ELF-1 (cell line): ENCODE measurements at places on chromosomes 6 and 20.
A peak's percentile ranks its signal among the peaks of the same experiment; 100 is the strongest.

DNA sequence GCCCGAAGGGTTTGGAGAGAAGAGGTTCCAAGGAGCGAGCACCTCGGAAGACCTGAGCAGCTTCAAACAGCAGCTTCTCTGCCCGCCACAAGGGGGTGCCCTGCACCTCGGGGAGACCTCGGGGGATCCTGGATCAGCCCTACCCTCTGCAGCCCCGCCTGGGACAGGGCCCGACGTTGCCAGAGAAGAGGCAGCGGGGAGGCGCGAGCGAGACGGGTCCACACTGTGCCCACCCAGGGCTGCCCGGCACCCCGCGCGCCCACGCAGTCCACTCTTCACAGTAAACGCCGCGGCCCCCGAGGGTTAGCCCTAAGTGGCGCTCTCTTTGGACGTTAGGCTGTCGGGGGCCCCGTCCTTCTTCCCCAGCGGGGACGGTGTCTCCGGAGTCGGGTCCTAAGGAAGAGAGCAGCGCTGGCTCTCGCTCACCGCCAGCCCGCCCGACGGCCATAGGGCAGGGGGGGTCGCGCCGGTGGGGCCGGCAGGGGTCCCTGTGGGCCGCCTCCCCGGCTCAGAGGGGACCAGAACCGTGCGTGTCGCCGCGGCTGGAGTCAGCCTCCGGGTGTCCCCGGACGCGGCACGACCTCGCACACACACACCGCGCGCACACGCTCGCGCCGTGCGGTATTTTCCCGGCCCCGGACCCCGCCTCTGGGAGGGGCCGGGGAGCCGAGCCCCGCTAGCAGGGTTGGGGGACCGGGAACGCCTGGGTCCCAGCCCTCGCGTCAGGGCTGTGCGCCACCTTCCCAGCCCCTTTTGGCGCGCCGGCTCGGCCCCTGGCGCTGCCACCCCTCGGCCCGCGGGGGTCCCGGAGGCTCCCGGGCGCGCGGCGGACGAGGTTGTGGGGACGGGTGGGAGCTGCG lies 929 bp downstream of the CDH22 start:
- peak; percentile 66 for DNase-seq

GRCh38 chr6:4316867-4317400 lies 181.6 kb upstream of the ECI2 start:
- DNase-seq: peak; percentile 60

DNA sequence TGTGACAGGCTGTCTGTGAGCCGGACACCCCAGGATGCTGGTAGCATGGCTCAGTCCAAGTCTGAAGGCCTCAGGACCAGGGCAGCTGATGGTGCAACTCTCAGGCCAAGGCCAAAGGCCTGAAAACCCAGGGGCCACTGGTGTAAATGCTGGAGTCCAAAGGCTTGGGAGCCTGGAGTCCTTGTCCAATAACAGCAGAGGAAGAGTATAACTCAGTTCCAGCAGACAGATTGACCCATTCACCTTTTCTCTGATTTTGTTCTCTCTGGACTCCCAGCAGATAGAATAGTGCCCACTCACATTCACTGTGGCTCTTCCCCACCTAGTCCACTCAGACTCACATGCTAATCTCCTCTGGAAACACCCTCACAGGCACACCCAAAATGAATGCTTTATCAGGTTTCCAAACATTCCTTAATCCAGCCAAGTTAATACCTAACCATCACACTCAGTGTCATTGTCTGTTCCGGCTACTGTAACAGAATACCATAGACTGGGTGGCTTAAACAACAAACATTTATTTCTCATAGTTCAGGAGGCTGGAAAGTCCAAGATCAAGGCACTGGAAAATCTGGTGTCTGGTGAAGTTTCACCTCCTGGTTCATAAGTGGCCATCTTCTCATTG lies 5.0 kb upstream of the TRAF3IP2 start:
- DNase-seq: no peak

DNA sequence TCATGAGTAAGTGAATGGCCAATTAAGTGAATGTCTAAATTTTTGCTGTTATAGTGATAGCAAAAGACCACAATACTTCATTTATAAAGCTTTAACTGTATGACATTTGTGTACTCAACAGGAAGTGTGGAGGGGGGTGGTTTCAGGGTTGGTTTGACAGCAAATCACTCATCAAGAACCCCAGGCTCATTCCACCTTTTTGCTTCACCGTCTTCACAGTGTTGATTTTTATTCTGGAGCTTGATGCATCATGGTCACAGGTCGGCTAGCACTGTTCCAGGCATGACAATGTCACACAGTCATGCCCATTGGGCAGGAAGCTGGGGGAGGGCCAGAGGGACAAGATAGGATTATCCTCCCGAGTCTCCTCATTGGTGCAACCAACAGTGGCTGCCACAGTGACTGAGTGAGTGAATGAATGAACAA lies 75.0 kb downstream of the MDGA1 start:
- DNase-seq: no peak

GRCh38 chr6:50353603-50354002 lies 303.9 kb upstream of the DEFB112 start:
- peak; percentile 2 for DNase-seq

GRCh38 chr6:53892707-53893106 lies 97.9 kb downstream of the LRRC1 start:
- DNase-seq: no peak

GRCh38 chr20:32336918-32337347 lies 21.2 kb upstream of the ASXL1 start:
- no peak for DNase-seq

DNA sequence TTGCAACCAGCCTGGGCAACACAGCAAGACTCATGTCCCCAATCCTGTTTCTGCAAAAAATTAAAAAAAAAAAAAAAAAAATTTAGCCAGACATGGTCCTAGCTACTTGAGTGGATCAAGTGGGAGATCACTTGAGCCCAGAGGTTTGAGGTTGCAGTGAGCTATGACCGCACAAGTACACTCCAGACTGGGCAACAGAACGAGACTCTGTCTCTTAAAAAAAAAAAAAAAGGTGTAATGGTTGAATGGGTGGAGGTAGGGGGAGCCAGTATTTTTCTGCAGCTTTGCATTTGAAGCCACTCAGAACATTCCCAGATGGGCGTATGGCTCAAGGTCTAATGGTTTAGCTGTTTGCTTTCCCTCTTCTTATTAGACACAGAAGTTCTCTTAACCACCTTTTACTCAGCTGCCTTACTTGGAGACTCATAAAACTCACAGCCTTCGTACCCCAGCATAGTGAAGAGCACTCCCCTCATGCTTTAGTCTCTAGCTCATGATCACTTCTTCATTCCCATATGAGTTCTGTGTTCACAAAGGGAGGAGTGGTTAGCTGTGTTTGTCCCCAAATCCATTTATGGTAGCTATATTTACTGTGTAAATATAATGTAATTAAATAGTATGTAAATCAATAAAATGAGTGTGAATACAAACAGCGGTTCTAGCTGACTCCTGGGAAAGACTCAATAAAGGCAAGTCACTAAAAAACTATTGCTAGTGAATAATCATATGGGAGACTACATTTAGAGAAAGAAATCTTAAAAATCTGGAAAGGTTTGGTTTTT lies 9.0 kb downstream of the FKBP1A start:
- DNase-seq: no peak

DNA sequence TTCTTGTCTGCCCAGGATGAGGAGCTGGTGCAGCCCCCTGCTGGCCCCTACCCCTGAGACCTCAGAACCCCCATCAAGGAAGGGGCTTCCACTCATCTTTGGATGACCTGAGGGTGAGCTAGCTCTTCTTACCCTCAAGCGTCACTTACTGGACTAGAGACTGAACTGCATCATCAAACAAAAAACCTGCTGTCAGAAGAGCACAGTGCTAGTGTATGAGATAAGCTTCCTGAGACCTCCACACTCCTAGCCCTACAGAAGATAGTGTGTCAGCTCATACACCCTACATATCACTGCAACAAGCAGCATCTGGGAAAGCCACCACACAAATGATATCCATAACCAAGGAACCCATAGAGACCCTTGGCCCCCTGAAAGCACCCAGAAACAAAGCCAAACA lies 15.0 kb downstream of the SLC22A16 start:
- no peak for DNase-seq

GRCh38 chr6:71997341-71997740 lies 111.0 kb downstream of the RIMS1 start:
- DNase-seq: no peak

DNA sequence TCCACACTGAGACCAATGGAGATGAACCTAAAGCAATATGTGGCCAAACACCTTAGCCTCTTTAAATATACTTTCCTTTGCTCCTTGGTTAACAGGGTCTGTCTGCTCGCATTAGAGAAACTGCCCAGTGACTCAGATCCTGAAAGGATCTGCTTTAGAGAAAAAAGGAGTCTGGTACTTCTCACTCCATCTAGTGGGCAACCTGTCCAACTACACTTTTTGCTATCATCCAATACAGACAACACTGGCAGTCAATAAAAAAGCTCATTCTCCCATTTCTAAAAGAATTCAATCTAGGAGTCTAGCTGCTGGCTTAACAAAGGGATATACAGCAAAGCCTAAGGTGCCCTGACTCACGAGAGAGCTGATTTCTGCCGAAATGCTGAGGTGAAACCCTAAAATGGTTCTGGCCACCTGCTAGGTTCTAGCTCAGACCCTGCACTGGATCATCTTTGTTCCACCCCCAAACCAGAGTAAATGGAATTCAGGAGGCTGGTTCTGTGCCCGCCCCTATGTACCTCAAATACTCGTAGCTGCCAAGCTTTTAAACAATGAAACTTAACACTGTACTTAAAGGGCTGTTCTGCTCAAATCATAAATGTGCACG lies 11.5 kb downstream of the GNL1 start:
- DNase-seq: peak; percentile 37

DNA sequence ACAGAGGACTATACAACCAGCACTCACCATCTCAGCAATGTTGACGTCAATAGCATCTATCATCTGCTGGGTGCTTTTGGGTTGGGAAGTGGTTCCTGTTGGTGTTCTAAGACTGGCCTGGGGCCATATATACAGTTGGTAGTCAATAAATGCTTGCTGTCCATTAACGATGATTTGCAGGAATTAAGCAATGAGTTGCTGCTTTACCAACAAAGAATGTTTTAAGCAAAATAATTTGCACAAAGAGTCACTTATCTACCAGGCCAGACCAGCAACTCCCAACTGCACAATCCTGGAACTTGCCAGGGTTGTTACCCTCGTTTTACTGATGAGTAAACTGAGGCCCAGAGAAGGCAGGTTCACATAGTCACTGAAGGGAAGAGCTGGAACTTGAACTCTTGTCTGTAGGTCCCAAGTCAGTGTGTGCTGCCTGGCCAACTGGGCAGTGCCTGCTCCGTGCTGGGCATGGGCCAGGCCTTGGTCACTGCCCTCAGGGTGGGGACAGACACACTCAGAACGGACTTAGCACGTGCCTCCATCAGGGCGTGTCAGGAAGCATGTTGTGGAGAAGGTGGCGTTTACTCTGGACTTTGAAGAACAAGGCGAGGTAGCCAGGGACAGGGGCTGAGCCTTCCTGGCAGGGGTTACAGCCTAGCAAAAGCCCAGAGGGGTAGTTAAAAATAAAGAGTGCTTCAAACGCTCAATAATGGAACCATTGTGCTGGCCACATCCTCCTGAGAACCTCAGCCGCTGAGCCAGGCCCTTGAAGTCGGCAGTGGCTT lies 2.5 kb upstream of the SRC start:
- DNase-seq: no peak

DNA sequence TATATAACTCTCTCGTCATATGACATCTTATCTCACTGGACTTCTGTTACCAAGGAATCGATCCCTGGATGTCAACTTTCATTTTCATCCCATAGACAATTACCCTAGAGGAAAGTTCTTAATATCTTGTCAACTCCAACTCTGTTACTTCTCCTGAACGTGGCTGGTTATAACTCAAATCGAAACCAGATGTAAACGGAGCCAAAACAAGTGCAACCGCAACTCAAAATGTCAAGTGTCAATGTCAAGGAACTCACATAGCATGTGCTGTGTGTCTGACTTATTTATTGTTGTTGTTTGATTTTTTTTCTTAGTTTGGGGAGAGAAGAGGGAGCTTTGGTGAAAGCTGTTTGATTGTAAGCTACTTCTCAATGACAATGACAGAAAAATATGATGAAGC lies 108.6 kb downstream of the VIP start:
- DNase-seq: no peak

DNA sequence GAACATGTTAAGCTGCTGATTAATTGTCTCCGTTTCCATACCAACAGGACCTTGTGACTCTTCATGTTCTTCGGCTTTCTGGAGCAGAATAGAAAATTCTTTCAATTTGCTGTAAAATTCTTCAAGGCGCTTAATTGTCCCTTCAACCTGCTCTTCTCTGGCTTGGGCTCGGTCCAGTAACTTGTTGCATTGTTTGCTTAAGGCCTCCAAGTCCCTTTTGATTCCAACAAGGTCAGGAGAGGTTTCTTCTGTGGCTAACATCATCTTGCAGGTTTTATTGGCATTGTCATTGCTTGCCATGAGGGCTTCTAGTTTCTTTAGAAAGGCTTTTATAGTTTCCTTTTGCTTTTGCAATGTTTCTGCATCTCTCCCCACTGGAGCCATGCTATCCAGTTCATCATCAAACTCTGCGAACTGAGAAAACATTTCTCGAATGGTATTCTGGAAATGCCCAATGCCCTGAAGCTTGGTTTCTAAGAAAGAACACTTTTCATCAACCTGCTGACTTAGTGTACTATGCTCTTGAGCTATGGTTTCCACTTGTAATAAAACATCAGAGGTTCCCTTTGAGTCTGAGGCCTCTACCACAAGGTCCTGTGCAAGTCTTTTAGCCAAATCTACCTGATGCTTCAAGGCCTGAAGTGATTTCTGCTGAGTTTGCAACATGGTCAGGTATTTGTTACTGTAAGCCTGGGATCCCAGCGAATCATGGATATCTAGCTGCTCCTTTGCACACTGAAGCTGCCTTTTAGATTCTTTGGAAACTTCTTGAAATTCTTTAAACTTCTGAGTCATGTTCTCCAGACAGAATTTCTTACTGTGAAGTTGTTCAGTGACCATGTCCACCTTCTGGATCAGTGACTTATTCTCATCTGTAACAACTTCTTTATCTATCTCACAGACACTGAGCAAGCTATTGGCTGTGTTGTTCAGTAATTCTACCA lies 90.2 kb downstream of the DST start:
- DNase-seq: no peak

DNA sequence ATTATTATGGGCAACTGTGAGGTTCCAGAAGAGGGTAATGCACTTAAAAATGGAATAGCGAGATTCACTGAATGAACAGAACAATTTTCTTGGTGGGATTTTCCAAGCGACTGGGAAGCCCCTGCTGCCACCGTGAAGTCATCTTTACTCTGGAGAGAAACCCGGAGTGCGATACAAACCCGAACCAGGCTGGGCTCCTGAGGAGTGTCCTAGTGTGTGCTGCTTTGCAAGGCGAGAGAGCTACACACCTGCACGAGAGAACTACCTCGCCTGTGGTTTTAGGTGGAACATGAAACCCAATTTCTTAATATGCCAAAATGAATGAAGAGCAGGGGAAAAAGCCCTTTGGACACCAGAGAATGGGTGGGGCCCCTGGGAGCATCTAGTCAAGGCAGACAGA lies 33.5 kb upstream of the DACT2 start:
- DNase-seq: no peak
